Type B pancreatic cell (in vitro differentiated cells): ENCODE measurements at places on chromosomes 6 and 20.

DNA sequence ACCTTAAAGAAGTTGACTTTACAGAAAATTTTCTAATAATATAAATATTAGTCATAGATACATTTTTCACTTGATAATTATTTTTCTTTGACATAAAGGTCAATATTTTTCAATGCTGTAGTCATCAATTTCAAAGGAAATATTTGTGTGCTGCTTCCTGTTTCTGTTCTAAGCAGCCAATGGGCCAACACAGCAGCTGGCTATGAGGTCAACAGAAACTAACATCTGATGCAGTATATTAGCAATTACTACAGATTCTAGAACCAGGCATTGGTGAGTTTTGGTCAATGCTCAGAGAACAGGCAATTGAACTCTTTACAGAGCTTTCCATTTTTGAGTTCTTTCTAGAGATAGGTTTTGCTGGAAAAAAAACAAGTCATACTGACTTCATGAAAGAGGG lies 669.6 kb upstream of the NRSN1 start:
- no peak for DNase-seq

DNA sequence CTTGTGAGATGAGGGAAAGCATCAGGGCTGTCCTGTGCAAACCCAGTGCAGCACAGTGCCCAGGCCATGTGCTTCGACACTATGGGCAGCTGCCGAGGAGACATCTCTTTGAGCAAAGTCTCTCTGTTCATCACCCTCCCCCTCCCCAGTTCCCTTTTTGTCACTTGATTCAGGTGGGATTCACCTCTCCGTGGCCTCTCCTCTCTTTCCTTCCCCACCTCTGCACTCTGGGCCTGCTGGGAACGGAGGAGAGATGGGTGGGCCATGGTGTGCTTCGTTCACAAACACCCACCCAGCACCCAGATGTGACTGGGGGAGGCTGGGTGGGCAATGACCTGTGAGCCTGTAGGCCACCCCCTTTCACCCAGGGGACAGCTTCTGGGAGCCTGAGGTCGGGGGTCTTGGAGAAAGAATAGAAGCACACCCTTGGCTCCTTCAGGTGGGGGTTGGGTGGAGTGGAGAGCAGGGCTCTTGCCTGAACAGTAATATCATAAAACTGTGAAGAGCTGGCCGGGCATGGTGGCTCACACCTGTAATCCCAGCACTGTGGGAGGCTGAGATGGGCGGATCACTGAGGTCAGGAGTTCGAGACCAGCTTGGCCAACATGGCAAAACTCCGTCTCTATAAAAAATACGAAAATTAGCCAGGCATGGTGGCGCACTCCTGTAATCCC lies 33.5 kb upstream of the DLGAP4 start:
- no peak for DNase-seq

DNA sequence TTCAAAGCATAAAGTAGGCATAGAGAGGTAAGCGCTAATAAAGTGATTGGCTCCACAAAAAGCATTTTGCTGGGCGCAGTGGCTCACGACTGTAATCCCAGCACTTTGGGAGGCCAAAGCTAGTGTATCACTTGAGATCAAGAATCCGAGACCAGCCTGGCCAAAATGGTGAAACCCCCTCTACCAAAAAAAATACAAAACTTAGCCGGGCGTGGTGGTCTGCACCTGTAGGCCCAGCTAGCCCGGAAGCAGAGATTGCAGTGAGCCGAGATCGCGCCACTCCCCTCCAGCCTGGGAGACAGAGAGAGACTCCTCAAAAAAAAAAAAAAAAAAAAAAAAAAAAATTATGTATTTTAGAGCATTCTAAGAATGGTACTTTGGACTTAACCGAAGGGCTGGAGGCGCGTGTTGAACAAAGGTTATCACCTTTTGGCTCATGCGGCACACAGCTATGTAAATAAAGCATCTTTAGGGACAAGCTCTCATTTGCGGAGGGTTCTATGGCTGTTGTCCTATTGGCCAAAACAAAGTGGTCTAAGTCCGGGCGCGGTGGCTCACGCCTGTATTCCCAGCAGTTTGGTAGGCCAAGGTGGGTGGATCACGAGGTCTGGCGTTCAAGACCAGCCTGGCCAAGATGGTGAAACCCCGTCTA lies 17.4 kb downstream of the HFE start:
- DNase-seq, result no peak

DNA sequence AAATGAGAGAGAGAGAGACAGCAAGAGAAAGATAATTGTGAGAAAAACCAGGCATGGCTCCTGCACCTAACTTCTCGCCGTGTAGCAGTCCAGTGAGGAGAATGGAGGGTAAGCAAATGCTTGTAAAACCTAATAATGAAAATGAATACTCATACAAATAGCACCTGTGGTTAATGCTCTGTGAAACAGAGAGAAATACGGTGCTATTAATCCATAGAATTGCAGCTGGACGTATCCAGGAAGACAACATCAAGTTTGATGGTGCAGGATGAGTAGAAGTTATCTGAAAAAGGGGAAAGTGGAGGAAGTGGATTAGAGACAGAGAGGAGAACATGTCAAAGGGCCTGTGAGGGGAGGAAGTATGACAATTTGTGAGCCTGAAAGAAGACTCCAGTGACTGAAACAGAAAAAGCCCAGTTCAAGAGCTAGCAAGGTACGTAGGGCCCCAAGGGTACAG lies 89.4 kb upstream of the PAK5 start:
- DNase-seq, result no peak

DNA sequence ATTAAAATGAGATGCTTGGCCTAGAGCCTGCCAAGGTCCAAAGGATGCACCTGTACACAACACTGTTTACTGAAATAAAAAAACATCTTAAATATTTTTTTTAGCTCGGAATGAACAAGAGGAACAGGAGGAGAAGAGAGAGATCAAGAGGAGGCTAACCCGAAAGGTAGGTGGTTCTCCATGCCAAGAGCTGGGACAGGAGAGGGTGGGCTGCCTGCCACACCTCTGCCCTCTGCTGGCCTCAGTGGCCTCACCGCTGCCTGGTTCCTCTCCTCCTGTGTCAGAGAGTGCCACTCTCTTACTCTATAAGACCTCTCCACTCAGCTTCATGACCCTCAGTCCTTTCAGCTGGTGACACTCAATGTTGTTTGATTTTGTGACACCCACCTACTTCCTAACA lies 50.2 kb downstream of the TBC1D7 start:
- DNase-seq, result no peak

DNA sequence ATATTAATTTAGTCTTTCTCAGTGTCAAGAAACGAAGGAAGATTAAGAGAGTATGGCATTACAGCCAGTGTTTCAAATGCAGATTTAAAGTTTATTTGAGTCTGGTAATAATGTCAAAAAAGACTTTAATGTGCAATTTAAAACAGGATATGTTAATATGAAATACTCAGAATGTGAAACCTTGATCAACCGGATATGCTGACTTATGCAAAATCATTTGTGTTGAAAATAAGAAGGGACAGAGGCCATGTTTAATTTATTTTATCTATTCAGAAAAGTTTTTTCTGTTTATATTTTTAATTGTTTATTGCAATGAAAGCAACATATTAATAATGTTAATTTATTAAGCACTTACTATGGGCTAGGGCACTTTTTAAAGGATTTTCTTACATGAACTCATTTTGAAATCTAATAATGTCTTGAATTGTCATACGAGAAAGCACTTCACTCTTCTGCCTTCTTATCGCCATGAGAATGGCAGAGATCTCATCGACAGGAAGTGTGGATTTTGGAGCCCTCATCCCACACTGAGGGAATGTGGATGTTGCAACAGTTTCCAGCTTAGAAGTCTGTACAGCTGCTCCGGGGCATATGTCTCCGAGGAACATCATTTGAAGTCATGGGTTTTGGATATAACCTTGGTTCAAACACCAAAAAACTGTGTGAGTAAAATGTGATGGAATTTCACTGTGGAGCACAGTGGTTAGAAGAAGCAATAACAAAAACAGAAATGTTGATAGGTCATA lies 1410.4 kb downstream of the EPHA7 start:
- no peak for DNase-seq
